Lower leg skin (tissue), 4 donors: ENCODE measurements at places on chromosomes 4 and X. TPM values are rescaled to one million over a fixed set of nuclear protein-coding genes. Genes with fewer than 3 reads are reported as not detected.

The SMIM43 gene
- total RNA-seq, result not detected

- no peak for DNase-seq
These were observed 606.9 kb downstream of the RPA4 start for GRCh38 chrX:97490656-97491055.

The AIMP1 gene
- 25.0 TPM for total RNA-seq

The PAGE5 gene
- total RNA-seq, result not detected

The ANXA3 gene
- 26.0 TPM for total RNA-seq
